ENCODE measurements at places on chromosomes 3 and 15.

GRCh38 chr15:78921517-78921916 is 23.3 kb downstream of the CTSH start:
- DNase-seq = no peak

- no peak for DNase-seq
Observed at GRCh38 chr3:149964291-149964690, 6.4 kb downstream of the PFN2 start.

GRCh38 chr3:119939077-119939476 is 155.2 kb downstream of the GSK3B start:
- no peak for DNase-seq

GRCh38 chr3:126683069-126683468 is 21.0 kb upstream of the CHCHD6 start:
- no peak for DNase-seq

DNA sequence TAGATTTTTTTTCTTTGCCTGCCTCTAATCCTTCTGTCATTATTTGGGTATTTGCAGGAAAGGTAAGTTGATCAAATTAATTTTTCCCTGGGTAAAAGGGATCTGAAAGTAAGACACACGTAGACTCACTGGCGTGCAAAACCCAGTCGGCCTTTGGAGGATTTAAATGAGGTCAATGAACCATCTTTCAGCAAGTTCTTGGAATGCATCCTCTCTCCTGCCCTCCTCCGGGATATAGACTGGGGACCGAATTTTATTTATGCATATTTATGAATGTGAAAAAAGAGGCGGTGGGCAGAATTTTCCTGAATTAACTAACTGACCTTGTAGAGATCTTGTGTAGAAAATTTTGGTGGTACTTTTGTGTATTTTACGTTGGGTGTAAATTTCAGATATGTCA is 2.2 kb downstream of the CADM2 start:
- DNase-seq = no peak

DNA sequence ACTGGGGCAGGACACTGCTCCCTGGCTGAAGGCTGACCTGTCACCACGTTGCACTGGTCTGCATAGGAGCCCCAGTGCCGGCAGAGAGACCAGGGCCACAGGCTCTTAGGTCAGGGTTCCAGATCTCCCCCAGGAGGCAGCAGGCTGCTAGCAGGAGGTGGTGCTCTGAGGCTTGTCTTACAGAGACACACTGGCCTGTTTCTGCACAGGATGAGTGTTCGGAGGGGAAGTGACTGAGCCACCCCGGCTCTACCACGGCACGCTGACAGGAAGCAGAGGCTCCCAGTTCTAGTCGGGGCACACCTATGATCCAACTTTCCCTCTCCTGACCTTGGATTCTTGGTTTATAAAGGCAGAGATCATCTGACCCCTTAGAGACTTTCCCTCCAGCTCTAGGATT is 8.6 kb downstream of the FBXL22 start:
- DNase-seq = no peak

- DNase-seq = no peak
Observed at GRCh38 chr3:114005481-114005880, 50.8 kb downstream of the CCDC191 start.

GRCh38 chr3:138450181-138450580 is 15.8 kb downstream of the ESYT3 start:
- no peak for DNase-seq

All from stimulated activated CD8-positive, alpha-beta memory T cell treated with anti-CD3 and anti-CD28 coated beads, Interleukin-7, amount 100 ng/mL, for 1 hour (primary cell).